ENCODE measurements at places on chromosomes 1 and 21. TPM values are rescaled to one million over a fixed set of nuclear protein-coding genes. Genes with fewer than 3 reads are reported as not detected.

DNA sequence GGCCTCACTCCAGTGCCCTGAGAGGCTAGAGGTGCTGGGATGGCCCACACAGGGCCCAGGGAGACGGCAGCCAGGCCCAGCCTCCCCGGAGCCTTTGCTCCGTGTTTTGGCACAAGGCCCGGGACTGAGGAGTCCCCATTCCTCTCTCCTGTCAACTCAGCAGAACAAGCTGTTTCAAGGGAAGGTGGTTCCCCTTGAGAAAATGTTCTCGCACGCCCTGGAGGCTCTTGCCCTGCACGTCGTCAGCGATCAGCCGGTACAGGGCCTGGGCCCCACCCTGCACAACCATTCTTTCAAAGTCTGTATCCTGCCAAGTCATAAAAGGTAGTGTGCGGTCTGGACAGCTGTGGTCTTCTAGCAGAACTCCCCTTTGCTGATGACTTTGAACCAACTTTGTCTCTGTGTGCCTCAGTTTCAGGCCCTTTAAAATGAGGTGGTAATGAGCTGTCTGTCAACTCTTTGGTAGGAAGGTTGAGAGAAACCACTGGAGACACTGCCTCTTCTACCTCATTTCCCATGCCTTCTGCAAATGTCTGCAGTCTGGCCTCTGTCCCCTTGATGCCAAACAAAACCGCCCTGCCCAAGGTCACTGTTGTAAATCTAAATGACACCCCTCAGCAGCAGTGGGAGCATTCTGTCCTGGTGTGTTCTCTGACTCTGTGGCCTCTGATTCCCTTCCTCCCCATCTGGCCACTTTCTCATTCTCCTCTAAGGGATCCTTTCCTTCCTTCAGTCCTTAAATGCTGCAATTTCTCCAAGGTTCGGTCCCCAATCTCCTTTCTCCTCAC, 138.6 kb upstream of the JUN start:
- H3K27me3 ChIP-seq = no peaks in the 10 kb centered on the region
- no peak overlapping the region for H3K27ac ChIP-seq
- no peaks in the 10 kb centered on the region for H3K36me3 ChIP-seq

The TFF3 gene
- 1.7 TPM for total RNA-seq

The ZFP69 gene
- total RNA-seq = 4.3 TPM

The OR10J1 gene
- total RNA-seq = not detected

DNA sequence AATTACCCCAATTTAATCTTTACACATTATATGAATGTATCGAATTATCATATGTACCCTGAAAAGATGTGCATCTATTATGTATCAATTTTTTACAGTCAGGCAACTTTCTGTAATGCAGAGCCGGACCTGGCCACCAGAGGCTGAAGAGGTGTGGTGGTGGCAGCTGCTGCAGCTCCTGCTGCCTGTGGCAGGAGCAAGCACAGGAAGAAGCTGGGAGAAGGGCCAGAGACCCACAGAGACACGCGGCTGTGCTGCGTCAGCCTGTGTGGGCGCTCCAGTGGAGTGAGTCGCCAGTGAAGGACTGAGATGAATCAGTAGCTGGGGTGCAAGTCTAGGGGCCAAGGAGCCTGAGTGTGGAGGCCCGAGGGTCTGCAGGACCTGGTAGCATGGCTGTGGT, 74.3 kb upstream of the COG2 start:
- no peaks in the 10 kb centered on the region for H3K36me3 ChIP-seq
- peaks cover 7% of the 10 kb centered on the region for H3K4me1 ChIP-seq
- no peaks in the 10 kb centered on the region for H3K27me3 ChIP-seq
- no peak for DNase-seq
- no peak overlapping the region for H3K4me3 ChIP-seq

DNA sequence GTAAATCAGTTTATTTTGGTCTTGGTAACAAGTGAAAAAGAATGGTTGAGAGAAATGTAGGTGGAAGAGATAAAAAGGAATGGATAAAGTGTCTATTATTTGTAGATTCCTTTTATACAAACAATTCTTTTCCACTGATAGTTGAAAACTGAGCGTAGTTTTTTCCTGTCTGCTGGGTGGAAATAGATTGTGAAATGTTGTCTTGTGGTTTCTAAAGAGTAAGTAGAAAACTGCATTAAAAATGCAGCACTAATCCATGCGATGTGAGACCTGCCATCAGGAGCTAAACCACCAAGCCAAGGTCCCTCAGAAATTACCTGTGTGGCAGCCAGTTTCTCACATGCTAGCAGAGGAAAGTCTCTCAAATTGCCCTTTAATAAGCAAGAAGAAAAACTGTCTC, 103.2 kb upstream of the SLC44A3 start:
- H3K4me1 ChIP-seq = no peaks in the 10 kb centered on the region
- DNase-seq = no peak
- no peak overlapping the region for H3K27ac ChIP-seq
- H3K36me3 ChIP-seq = no peaks in the 10 kb centered on the region
- H3K4me3 ChIP-seq = no peak overlapping the region
- no peaks in the 10 kb centered on the region for H3K27me3 ChIP-seq

The SELP gene
- not detected for total RNA-seq
